ENCODE measurements at places on chromosomes 4 and X.

DNA sequence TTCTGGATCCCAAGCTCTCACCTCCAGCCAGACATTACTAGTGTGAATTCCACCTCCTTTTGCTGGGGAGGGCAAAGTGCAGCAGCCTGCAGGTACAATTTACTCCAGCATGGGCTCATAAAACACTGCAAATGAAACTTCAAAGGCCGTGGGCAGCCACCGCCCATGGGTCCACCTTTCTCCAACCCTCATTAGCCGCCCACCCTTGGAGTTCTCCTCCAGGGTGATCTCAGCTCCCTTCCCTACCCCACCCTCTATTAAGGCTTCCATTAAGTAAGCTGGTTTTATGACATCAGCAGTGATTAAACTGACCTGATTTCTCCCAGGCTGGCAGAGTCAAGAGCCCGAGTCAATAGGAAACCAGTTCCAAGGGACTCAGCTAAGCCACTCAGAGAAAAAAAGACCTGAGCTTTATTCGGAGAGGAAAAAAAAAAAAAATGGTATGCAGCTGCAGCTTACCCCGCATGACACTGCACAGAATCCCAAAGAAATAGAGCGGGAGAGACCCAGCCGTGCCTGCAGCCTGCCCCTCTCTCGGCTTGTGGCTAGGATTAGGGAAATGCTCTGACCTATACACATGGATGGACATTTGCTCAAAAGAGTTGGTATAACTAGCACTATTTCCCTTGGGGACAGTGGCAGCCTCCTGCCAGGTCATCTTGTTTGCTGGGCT lies 319.6 kb downstream of the PTTG2 start:
- DNase-seq = peak; percentile 62

- DNase-seq = no peak
These were observed 148.1 kb downstream of the TRIML1 start for GRCh38 chr4:188287169-188287894.

- no peak for DNase-seq
These were observed 137.0 kb downstream of the KCNIP4 start for GRCh38 chr4:21811565-21811964.

DNA sequence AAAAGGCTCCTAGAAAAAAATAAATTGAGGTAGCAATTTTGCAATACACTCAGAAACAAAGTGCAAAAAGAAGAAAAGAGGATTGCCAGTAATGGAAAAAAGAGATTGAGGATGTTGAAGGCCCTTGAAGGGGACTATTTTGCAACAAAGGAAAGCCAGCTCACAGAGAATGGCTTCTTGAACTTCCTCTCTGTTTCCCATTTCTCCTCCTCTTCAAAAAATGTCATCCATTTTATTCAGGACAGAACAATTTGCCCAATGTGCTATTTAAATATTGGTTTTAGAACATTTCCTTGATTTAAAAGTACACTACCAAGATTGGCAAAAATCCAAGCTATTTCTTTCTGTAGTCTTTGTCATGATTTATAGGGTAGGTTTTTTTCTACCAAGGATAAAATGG lies 60.2 kb downstream of the GASK1B start:
- no peak for DNase-seq

- no peak for DNase-seq
These were observed 37.5 kb upstream of the TMEM150C start for GRCh38 chr4:82599336-82599735.

DNA sequence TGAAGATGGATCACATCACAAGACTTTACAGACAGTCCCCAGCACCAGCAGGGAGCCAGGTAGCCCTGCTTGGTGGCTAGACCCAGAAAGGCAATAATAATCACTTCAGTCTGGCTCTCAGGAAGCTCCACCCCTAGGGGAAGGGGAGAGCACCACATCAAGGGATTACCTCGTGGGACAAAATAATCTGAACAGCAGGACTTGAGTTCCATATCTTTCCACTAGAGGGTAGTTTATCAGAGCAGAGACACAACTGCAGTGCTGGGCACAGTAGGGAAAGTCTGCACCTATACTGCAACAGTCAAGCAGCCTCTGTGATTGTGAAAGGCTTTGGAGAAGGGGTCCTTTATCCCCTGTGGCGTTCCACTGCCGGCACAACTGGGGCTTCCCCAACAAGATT lies 547.0 kb upstream of the POU3F4 start:
- no peak for DNase-seq

GRCh38 chrX:17527135-17527701 lies 152.2 kb downstream of the NHS start:
- no peak for DNase-seq

Measured in bronchial epithelial cell (primary cell).